ENCODE measurements at places on chromosomes 6 and 20. TPM values are rescaled to one million over a fixed set of nuclear protein-coding genes. Genes with fewer than 3 reads are reported as not detected.

Gene PERP
- total RNA-seq, result 4.8 TPM

GRCh38 chr6:122063076-122063475, 336.4 kb upstream of the HSF2 start:
- no peaks in the 10 kb centered on the region for H3K36me3 ChIP-seq
- H3K4me3 ChIP-seq, result no peak overlapping the region
- peaks cover 2% of the 10 kb centered on the region for H3K27me3 ChIP-seq

- no peaks in the 10 kb centered on the region for H3K4me1 ChIP-seq
- no peak overlapping the region for H3K4me3 ChIP-seq
- peaks cover 9% of the 10 kb centered on the region for H3K27me3 ChIP-seq
- H3K36me3 ChIP-seq, result no peaks in the 10 kb centered on the region
- no peak overlapping the region for H3K27ac ChIP-seq
- no peak for DNase-seq
Measured at GRCh38 chr20:57544838-57545564, 15.9 kb upstream of the PCK1 start.

GRCh38 chr20:38120625-38120988, 44.5 kb downstream of the TGM2 start:
- H3K4me3 ChIP-seq, result no peak overlapping the region
- H3K36me3 ChIP-seq, result no peaks in the 10 kb centered on the region
- H3K27ac ChIP-seq, result no peak overlapping the region
- no peak for DNase-seq

DNA sequence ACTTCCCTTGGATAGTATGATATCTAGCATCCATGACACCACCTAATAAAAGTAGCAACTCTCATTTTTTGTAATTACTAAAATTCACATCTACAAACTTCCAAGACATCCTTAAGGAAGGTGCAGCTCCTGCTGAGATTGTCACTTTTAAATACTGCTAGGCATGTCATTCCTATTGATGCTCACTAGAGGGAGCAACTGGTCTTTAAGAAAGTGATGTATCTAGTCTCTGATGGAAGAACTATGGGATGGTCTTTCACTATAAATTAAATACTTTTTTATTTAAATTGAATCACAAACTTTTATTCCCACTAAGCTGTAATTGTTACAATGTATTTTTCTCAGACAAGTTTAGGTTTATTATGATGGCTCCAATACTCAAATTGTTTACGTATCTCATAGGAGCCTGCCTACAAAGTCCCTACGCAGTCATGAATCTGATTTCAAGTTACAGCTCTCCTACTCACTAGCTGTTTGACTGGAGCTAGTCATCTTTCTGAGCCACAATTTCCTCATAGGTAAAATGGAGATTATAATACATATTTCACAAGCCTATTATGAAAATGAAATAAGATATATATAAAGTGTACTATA, 8.1 kb upstream of the TSPYL1 start:
- H3K36me3 ChIP-seq, result no peaks in the 10 kb centered on the region
- H3K4me3 ChIP-seq, result no peak overlapping the region
- no peak overlapping the region for H3K27ac ChIP-seq
- no peaks in the 10 kb centered on the region for H3K4me1 ChIP-seq

- no peak overlapping the region for H3K4me3 ChIP-seq
- peaks cover 5% of the 10 kb centered on the region for H3K4me1 ChIP-seq
- peaks cover 56% of the 10 kb centered on the region for H3K27me3 ChIP-seq
- DNase-seq, result peak; percentile 86
- H3K36me3 ChIP-seq, result no peaks in the 10 kb centered on the region
- no peak overlapping the region for H3K27ac ChIP-seq
Measured at GRCh38 chr6:33812669-33813068, 8.9 kb upstream of the MLN start.

GRCh38 chr6:24223115-24223919, 97.3 kb downstream of the NRSN1 start:
- no peak for DNase-seq
- no peak overlapping the region for H3K4me3 ChIP-seq
- H3K27ac ChIP-seq, result no peak overlapping the region
- H3K27me3 ChIP-seq, result peaks cover 4% of the 10 kb centered on the region

Gene FOXC1
- total RNA-seq, result 0.07 TPM

Gene PABPC1L
- 103 TPM for total RNA-seq

Gene ULBP1
- total RNA-seq, result 0.49 TPM

- H3K36me3 ChIP-seq, result peaks cover 3% of the 10 kb centered on the region
- no peaks in the 10 kb centered on the region for H3K27me3 ChIP-seq
- H3K27ac ChIP-seq, result peak overlapping the region; percentile 86
- H3K4me3 ChIP-seq, result peak overlapping the region; percentile 72
Measured at GRCh38 chr6:135144673-135145062, 36.4 kb upstream of the MYB start.

DNA sequence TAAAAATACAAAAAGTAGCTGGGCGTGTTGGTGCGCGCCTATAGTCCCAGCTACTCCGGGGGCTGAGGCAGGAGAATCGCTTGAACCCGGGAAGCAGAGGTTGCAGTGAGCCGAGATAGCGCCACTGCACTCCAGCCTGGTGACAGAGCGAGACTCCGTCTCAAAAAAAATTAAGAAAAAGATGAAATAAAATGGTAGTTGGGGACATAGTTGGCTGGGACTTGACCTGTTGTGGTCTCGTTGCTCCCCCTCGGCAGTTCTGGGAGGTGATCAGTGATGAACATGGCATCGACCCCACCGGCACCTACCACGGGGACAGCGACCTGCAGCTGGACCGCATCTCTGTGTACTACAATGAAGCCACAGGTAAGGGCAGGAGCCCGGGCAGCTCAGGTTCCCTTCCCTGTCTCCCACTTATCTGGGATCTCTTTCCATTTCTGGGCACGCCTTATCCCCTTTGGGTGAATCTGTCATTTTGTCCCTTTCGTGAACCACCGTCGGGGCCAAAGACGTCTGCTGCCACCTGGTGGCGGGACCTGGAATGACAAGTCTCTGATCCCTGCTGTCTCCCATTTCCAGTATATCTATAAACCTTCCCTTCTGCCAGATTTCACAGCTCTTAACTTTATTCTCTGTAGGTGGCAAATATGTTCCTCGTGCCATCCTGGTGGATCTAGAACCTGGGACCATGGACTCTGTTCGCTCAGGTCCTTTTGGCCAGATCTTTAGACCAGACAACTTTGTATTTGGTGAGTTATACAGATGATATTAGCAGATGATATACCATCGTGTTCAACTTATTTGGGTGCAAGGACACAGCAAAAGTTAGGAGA, 2.3 kb downstream of the TUBB start:
- H3K4me1 ChIP-seq, result peaks cover 43% of the 10 kb centered on the region
- peak overlapping the region; percentile 95 for H3K4me3 ChIP-seq
- H3K36me3 ChIP-seq, result peaks cover 63% of the 10 kb centered on the region
- H3K27me3 ChIP-seq, result no peaks in the 10 kb centered on the region

GRCh38 chr6:42509765-42510164, 54.1 kb upstream of the UBR2 start:
- no peak for DNase-seq
- H3K36me3 ChIP-seq, result no peaks in the 10 kb centered on the region
- H3K4me1 ChIP-seq, result peaks cover 9% of the 10 kb centered on the region
- peaks cover 1% of the 10 kb centered on the region for H3K27me3 ChIP-seq

Gene MAS1
- not detected for total RNA-seq

DNA sequence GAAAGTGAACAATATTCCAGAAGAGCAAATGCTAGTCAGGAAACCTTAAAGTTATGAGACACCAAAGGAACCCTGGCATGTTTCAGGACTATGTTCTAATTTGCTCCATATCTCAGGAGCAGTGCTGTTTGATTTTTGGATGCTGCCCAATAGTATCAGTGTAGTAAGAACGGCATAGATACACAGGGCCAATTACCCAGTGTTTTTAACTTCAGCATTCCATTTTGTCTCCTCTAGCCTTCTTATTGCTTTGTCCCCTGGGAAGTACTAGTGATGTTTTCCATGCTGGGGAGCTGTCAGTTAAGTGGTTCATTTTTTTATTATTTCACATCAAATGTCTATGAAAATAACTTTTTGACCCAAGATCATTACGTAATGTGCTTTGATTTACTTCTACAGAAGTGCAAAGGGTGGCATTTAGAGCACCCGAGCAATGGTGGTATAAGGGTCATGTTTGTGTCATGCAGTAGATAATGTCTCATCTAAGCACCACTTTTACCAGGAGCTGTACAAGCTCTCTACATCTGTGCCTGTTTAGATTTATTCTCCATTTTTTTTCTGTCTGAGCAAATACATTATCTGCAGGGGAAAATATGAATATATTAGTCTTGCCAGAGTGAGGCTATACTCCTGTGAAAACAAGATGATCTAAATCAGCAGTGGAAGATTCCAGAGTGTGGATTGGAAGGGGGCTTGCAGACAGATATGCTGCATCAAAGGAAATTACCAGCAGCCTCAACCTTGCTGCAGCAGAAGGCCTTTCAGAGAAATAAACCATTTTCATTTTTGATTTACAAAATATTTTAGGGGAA, 198.8 kb upstream of the OPRM1 start:
- no peaks in the 10 kb centered on the region for H3K27me3 ChIP-seq
- no peak overlapping the region for H3K4me3 ChIP-seq
- H3K36me3 ChIP-seq, result no peaks in the 10 kb centered on the region
- H3K4me1 ChIP-seq, result no peaks in the 10 kb centered on the region
- no peak overlapping the region for H3K27ac ChIP-seq

- H3K27me3 ChIP-seq, result no peaks in the 10 kb centered on the region
- H3K27ac ChIP-seq, result peak overlapping the region; percentile 56
- no peak overlapping the region for H3K4me3 ChIP-seq
- H3K36me3 ChIP-seq, result peaks cover 14% of the 10 kb centered on the region
Measured at GRCh38 chr6:107033126-107033525, 5.1 kb downstream of the MTRES1 start.

Gene PRSS35
- not detected for total RNA-seq

Gene ULBP3
- 0.57 TPM for total RNA-seq

Gene CAP2
- total RNA-seq, result not detected

DNA sequence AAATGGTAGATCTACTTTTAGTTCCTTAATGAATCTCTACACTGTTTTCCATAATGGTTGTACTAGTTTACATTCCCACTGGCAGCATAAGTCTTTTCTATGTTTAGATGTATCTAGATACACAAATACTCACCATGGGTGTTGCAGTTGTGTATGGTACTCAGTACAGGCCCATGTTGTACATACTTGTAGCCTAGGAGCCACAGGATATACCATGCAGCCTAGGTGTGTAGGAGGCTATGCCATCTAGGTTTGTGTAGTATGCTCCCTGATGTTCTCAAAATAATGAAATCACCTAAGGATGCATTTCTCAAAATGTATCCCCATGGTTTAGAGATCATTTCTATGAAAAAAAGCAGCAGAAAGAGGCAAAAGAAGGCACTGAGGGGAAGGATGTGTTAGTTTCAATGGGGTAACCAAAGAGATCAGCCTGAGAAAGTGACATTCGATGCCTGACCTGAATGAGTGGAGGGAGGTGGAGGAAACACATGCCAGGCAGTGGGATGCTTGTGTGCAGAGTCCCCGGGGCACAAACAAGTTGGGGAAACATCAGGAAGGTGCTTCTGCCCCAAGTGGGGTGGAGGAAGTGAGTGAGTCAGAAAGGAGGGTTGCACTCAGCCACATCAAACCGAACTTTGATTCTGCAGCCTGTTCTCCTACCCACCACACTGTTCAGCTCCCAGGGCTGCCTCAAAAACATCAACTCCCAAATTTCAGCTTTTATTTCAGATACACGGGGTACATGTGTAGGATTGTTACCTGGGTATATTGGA, 191.2 kb downstream of the ZNF217 start:
- peak; percentile 68 for DNase-seq
- H3K4me3 ChIP-seq, result no peak overlapping the region
- H3K36me3 ChIP-seq, result no peaks in the 10 kb centered on the region
- peaks cover 8% of the 10 kb centered on the region for H3K4me1 ChIP-seq

Gene LHFPL5
- total RNA-seq, result not detected

GRCh38 chr6:549906-550305, 107.0 kb downstream of the HUS1B start:
- DNase-seq, result no peak
- H3K36me3 ChIP-seq, result peaks cover 41% of the 10 kb centered on the region
- H3K4me1 ChIP-seq, result peaks cover 43% of the 10 kb centered on the region
- H3K27me3 ChIP-seq, result no peaks in the 10 kb centered on the region
- H3K4me3 ChIP-seq, result peak overlapping the region; percentile 21

- no peak overlapping the region for H3K27ac ChIP-seq
- no peak overlapping the region for H3K4me3 ChIP-seq
- no peaks in the 10 kb centered on the region for H3K4me1 ChIP-seq
- H3K27me3 ChIP-seq, result peaks cover 3% of the 10 kb centered on the region
- H3K36me3 ChIP-seq, result no peaks in the 10 kb centered on the region
Measured at GRCh38 chr6:160972111-160972510, 19.5 kb upstream of the MAP3K4 start.

Gene WFDC5
- not detected for total RNA-seq

- H3K36me3 ChIP-seq, result no peaks in the 10 kb centered on the region
- no peak overlapping the region for H3K27ac ChIP-seq
- H3K4me1 ChIP-seq, result no peaks in the 10 kb centered on the region
- DNase-seq, result no peak
Measured at GRCh38 chr20:15332711-15333160, 995.3 kb upstream of the FLRT3 start.

Gene NRSN1
- not detected for total RNA-seq

Gene RIMS1
- not detected for total RNA-seq

GRCh38 chr6:129281168-129281796, 398.3 kb downstream of the LAMA2 start:
- H3K4me1 ChIP-seq, result peaks cover 11% of the 10 kb centered on the region
- no peak overlapping the region for H3K4me3 ChIP-seq
- DNase-seq, result no peak
- H3K27me3 ChIP-seq, result no peaks in the 10 kb centered on the region

Gene HUS1B
- 2.1 TPM for total RNA-seq

- no peak overlapping the region for H3K4me3 ChIP-seq
- peaks cover 56% of the 10 kb centered on the region for H3K36me3 ChIP-seq
- no peak for DNase-seq
- H3K27me3 ChIP-seq, result no peaks in the 10 kb centered on the region
- peaks cover 40% of the 10 kb centered on the region for H3K4me1 ChIP-seq
Measured at GRCh38 chr6:73702444-73702843, 6.4 kb downstream of the CD109 start.

DNA sequence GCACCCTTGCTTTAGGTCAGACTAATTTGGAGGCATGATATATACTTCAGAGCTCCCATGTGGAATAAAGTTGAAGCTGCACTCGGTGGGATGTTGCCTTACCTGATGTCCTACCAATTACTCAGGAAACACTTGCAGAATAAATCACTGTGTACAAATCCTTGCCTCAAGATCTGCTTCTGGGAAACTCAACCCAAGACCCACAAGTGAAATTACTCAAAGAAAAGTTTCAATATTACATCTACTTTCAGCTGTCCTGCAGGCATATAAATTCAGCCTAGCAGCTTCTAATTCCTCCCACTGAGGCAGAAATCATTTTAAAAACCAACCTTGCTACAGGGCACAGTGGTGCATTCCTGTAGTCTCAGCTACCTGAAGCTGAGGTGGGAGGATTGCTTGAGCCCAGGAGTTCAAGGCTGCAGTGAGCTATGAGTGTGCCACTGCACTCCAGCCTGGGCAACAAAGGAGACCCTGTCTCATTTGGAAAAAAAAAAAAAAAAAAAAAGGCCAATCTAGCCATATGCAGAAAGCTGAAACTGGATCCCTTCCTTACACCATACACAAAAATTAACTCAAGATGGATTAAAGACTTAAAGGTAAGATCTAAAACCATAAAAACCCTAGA, 20.7 kb upstream of the DCDC2 start:
- no peaks in the 10 kb centered on the region for H3K36me3 ChIP-seq
- no peak for DNase-seq
- peaks cover 12% of the 10 kb centered on the region for H3K27me3 ChIP-seq
- H3K4me3 ChIP-seq, result no peak overlapping the region
- no peak overlapping the region for H3K27ac ChIP-seq

Gene FOXA2
- total RNA-seq, result not detected

Gene CTAGE9
- total RNA-seq, result not detected

GRCh38 chr6:163757520-163757919, 343.0 kb downstream of the QKI start:
- H3K27me3 ChIP-seq, result peaks cover 7% of the 10 kb centered on the region
- H3K27ac ChIP-seq, result no peak overlapping the region
- H3K36me3 ChIP-seq, result no peaks in the 10 kb centered on the region
- H3K4me3 ChIP-seq, result no peak overlapping the region
- H3K4me1 ChIP-seq, result peaks cover 2% of the 10 kb centered on the region
